ENCODE measurements at places on chromosomes 4 and X.

GRCh38 chr4:74197080-74197479, 39.2 kb downstream of the MTHFD2L start:
- no peak for DNase-seq

- DNase-seq = no peak
Measured at GRCh38 chr4:87589531-87589930, 18.8 kb upstream of the DSPP start.

DNA sequence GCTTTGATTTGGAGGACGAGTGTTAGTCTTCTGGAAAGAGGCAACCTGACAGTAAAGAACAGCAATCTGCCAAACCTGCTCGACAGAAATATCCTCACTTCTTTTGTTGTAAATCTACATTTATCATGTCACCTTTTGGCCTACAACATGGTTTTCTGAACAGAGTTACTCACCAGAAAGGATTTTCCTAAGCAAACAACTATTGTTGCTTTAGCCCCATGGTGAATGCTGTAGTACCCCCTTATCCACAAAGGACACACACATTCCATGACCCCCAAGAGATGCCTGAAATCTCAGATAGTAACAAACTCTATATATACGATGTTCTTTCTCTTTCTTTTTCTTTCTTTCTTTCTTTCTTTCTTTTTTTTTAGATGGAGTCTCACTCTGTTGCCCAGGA, 42.7 kb downstream of the TMEM150C start:
- no peak for DNase-seq

GRCh38 chrX:21745756-21746155, 12.2 kb downstream of the SMPX start:
- DNase-seq = peak; percentile 8

- no peak for DNase-seq
Measured at GRCh38 chr4:56728512-56728911, 47.4 kb upstream of the HOPX start.

DNA sequence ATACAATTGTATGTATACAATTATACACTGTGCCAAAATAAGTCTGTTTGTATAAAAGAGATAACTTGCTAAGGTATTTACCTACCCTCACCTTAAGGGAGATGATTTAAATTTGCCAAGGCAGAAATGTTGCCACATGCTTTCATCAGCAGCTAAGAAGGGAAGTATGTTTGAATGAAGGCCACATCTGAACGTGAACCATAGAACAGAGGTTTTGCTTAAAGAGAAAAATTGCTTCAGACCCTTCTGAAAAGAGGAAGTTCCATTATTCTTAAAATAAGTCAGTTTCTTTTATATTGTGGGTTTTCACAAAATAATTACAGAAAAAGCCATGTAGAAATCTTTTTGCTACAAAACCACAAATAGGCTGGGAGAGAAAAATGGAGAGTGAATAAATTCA, 621.5 kb upstream of the HTR2C start:
- DNase-seq = no peak

- no peak for DNase-seq
Measured at GRCh38 chr4:4585012-4585670, 43.3 kb upstream of the STX18 start.

DNA sequence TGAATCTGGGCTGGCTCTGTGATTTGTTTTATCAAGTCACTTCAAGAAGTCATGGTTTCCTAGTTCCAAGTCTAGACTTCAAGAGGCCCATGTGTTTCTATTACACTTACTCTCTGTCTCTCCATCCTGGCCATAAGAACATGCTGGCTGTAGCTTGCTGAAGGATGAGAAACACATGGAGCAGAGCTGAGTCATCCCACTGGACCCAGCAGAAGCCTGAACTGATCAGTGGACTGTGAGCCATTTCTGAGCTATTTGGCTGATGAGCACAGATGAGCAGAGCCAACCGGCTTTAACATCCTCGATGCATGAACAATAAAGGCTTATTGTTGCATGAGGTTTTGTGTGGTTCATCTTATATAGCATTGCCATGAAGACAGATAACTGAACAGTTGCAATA, 290.6 kb upstream of the BOD1L1 start:
- DNase-seq = no peak

GRCh38 chr4:146283758-146284651, 69.7 kb downstream of the REELD1 start:
- DNase-seq = no peak

DNA sequence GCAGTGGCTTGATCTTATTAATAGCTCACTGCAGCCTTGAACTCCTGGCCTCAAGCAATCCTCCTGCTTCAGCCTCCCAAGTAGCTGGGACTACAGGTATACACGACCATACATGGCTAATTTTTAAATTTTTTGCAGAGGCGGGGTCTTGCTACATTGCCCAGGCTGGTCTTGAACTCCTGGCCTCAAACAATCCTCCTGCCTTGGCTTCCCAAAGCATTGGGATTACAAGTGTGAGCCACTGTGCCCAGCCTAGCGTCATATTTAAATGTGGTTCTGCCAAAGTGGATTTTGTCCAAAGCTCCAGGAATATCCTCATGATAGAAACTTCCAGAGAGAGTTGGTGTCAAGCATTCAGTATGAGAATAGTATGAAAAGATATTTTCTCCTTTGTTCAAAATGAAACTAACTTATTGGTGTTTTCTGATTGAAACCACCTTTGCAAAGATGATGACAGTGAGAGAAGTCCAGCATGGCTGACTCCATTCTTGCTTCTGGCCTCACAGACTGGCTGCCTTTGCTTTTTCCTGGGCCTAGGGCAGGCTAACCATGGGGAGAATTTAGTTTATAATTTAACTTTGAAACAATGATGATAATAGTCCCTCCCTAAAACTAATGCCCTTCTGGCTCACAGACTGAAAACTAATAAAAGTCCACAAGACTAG, 129.0 kb downstream of the C4orf51 start:
- no peak for DNase-seq

DNA sequence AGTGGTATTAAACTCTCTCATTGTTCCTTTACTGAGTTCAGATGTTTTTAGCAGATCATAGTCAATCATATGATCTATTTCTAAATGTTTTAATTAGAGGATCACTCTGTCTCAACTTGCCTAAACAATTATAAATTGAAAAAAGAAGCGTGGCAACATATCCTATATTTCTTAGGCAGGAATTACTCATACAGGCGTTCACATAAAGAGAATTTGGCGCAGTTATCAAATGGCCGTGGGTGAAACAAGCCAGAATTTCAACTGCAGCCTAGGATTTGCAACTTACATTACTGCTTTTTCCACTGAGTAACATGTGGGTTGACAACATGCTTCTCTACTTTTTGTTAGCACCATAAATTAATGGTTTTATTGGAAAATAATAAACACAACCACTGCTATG, 141.3 kb downstream of the CPE start:
- DNase-seq = no peak

GRCh38 chr4:1777822-1778641, 15.1 kb upstream of the FGFR3 start:
- DNase-seq = no peak

DNA sequence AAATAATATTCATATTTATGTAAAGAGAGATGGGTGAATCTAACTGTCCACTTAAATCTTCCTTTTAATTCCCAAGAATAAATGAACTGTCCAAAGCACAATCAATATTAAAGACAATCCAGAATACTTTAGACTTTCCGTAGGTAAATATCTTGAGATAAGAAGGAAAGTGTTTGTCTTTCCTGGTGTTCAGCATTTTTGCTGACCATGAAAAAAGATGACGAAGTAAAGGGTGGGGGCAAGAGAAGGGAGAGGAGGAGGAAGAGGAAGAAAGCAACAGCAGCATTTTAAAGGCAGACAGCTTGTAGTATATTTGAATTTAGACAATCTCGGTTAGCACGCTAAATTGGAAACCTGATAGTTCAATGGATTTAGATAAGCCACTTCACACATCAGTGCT, 498.2 kb downstream of the KCNIP4 start:
- no peak for DNase-seq

- DNase-seq = no peak
Measured at GRCh38 chrX:13473442-13474163, 95.8 kb upstream of the EGFL6 start.

DNA sequence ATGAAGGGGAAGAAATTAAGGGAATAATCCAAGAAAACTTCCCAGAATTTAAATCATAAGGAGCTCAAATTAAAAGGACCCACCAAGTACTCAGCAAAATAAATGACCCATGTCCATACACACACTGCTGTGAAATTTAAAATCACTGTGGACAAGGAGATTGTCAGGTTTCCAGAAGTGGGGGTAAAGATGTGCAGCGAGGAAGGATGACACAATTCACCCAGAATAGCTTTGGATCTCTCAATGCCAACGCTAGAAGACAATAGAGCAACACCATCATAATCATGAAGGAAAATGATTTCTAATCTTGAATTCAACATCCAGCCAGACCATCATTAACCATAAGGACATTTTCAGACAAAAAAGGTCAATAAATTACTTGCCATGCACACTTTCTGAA, 65.7 kb downstream of the CASK start:
- no peak for DNase-seq
